ENCODE measurements at places on chromosomes 2 and 18. TPM values are rescaled to one million over a fixed set of nuclear protein-coding genes. Genes with fewer than 3 reads are reported as not detected.

- peak; percentile 44 for DNase-seq
These were observed 144.0 kb upstream of the MYCN start for GRCh38 chr2:15796167-15796942.

DNA sequence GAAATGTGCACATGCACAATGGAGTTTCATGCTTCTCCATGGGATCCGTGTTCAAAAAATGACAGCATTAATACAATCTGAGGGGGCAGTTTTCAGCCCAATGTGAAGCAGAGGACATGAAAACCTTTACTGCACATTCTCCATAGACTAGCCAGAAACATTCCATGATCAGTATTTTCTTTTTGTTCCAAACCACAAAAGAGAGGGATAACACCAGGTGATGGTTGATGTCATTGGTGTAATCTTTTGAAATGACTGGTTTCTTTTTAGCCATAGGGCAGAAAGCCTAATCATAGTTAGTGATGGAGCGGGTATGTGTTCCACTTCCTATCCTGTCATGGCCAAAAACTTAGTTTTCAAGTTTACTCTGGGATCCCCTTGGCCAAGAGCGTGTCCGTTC lies 1.8 kb upstream of the KYNU start:
- no peak for DNase-seq

The CEP192 gene
- polyA plus RNA-seq, result 4.9 TPM

DNA sequence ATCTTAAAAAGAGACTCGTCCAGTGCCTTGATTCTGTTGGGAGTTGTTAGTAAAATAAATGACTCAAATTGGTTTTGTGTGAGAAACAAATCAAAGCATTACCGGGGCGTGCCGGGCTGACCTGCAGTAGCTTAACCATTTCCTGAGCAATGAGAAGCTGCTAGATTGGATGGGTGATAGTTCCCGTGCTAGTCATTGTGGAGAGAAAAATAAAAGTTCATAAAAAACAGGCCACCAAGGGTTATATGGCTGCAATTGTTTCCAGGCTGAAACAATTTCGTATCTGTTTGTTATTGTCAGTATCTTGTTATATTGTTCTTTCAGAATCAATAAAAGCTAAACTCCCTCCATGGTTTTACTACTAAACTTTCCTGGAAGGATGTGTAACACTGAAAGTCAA lies 314.4 kb downstream of the MTX2 start:
- DNase-seq, result no peak

The HMSD gene
- not detected for polyA plus RNA-seq

DNA sequence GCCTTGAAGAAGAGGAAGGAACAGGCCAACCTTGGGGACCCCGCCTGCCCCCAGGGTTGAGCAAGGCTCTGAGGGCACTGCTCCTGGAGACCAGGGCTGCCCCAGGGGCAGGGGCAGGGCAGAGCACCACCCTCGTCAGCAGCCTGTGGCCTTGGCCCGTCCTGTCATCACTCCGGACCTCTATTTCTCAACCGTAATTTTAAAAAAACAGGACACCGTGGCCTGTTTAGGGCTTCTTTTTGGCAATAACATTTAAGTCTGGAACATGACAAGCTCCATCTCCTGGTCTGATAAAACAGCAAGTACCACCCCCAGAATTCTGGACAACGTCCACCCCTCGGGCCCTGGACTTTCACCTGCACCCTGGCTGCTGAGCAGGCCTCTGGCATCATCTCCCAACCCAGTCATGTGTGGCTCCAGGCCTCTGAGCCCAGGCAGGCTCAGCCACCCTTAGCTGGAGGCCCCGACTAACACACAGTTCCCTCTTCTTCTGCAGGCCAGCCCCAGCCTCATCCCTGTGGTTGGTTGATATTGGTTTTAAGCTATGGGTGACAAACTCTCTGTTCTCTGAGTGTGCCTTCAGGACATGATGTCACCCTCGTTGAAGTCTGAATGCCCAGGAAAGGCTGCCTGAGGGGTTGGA lies 22.6 kb upstream of the ID2 start:
- no peak for DNase-seq
